ENCODE measurements at places on chromosomes 13 and 19.

- no peak for DNase-seq
Measured at GRCh38 chr19:50252111-50252886, 48.9 kb downstream of the MYH14 start.

- DNase-seq, result no peak
Measured at GRCh38 chr19:17951157-17951989, 15.5 kb upstream of the KCNN1 start.

DNA sequence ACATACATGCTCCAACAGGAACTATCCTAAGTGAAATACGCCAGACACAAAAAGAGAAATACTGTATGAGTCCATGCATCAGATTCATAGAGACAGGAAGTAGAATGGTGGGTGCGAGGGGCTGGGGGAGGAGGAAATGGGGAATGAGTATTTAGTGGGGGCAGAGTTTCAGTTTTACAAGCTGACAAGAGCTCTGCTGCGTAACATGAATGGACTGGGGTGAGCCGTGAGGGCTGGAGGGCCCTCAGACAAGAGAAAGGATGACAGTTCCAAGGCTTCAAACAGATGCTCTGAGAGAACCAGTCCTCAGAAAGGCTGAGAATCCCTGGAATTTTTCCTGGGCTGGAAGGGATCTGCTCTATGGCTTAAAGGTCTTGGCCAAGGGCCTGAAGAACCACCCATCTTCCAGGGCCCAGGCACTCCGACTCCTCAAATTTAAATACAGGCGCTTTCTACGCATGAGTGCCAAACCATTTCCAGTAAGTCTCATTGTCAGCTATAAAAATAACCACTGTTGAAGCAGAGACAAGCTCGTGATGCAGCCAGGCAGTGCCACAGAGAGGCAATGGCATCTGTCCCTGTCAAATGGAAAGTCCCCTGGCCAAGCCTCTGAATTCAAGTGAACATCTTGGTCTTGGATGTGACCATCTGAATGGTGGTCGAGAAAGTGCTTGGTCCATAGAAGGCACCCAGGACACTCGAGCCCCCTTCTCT, 17.5 kb downstream of the KLF2 start:
- DNase-seq, result no peak

DNA sequence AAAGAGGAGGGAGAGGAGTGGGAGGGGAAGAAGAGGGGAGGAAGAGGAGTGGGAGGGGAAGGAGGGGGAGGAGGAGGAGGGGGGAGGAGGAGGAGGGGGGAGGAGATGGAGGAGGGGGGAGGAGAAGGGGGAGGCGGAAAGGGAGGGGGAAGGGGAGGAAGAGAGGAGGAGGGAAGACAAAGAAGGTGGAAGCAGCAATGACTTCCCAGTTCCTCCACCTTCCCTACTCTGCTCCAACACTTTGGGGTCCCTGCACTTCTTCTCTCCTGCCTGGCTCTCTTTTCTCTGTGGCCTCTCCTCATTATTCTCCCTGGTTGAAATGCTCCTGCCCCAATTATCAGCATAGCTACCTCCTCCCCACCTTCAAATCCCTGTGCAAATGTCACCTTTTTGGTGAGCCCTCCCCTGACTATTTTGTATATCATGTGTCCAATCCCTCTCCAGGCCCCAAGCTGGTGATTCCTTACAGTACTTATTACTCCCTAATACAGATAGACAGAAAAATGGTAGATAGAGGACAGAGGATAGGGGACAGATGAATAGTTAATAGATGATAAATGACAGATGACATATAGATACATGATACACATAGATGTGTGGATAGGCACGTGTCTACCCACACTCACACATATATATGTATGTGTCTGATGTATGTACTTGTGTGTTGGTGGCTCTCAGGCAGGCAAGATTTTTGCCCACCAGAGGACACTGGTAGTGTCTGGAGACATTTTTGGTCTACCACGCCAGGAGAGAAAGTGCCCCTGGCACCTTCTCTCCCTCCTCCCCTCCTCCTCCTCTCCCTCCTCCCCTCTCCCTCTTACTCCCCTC, 25.2 kb downstream of the NLRP9 start:
- DNase-seq, result no peak

DNA sequence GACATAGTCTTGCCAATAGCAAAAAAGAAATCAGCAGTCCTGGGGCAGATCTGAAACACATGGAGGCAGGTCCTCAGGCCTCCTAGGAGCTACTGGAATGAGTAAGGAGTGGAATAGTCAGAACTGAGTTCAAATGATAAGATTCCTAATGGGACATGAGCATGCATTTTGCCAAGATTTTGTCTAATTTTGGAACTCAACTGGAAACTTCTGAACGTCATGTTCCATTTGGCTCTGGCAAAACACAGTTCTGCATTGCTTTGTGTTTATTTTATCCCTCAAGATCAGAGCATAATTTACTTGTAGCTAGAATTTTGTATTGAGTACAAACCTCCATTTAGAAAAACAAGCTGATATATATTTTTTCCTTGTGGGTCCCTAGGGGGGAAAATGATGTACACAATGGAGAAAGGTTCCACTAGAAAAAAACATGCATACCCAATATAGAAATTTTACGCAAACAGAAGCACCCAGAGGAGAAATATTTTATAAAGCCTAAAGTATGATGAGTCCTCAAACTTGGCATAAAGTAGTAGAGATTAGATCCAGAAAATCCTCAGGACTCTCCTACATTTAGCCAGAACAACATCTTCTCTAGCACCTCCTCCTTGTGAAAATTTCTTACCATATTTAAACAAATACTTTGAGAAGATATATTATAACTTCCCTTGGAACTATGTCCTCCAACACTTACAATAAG, 149.0 kb upstream of the SERP2 start:
- no peak for DNase-seq

DNA sequence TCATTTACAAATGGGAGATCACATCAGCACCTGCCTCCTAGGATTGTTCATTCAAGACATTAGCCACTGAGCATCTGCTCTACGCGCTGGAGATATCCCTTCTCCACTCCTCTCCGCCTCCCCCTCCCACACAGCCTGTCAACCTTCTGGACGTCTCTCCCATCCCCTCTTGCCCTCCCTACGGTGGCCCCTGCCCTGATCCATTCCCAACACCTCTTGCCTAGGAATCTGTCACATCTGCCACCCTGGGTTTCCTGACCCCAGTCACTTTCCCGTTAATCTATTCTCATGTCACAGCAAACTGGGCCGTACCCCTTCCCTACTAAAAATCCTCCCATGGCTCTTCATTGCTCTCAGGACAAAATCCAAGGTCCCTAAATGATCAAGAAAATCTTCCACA, 10.3 kb downstream of the DYRK1B start:
- no peak for DNase-seq

DNA sequence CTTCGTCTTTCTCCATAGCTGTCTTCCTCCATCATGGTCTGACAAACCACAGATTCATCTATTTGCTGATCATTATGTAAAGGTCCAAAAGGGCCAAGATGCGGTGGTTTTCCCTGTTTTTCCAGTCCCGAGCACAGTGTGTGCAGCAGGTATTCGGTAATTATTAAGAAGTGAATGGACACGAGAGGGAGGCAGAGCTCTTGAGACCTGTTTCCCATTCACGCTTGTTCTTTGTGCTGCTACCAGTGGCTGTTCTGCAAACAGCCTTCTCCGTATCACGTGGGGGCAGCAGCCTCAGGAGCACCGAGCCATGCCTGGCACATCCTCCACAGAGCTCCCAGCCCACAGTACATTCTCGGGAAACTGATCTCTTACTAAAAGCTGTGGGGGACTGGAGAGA, 50.3 kb downstream of the CCDC70 start:
- no peak for DNase-seq

- no peak for DNase-seq
Measured at GRCh38 chr19:2803486-2804155, 16.0 kb upstream of the ZNF554 start.

- no peak for DNase-seq
Measured at GRCh38 chr19:17114414-17114831, 38.8 kb downstream of the MYO9B start.

DNA sequence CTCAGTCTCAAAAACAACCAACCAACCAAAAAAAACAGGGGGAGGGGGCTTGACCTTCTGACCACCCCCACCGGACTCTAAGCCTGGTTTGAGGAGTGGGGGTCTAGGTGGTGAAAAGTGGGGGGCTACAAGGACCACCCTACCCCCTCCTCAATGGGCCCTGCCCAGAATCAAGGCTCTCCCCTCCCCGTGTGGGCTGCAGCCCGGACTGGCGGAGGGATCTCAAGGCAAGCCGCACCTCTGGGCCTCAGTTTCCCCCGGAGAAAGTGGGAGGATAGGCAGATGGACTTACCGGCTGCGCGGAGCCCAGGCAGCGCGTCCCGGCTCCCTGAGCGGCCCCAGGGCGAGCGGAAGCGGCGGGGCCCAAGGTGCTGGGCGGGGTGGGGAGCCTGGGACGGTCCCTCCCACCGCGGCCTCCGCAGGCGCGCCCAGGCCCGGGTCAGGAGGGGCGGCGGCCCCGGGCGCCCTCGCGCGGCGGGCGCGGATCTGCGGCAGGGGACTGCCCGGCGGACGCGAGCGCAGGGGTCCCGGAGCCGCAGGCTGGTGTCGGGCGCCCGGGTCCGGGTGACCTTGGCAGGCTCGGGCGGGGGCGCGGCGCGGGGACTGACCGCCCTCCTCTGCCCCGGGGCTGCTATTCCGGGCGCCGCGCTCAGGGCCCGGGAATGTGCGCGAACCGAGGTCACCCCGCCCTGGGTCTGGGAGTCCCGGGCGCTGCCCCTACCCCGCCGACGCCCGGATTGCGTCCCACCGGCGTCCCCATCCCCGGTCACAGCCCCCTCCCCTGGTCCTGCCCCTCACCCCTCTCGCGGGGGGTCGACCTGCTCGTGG, at the start of gene ADAMTSL5:
TSS of gene ADAMTSL5 (minus strand) at position 349 of the 828 bp plus-strand sequence. CDS start 2,076 bp downstream, outside the sequence.
- no peak for DNase-seq

- no peak for DNase-seq
Measured at GRCh38 chr13:113559901-113560644, 24.5 kb upstream of the TFDP1 start.

- DNase-seq, result no peak
Measured at GRCh38 chr13:38417727-38418126, 68.1 kb downstream of the UFM1 start.

DNA sequence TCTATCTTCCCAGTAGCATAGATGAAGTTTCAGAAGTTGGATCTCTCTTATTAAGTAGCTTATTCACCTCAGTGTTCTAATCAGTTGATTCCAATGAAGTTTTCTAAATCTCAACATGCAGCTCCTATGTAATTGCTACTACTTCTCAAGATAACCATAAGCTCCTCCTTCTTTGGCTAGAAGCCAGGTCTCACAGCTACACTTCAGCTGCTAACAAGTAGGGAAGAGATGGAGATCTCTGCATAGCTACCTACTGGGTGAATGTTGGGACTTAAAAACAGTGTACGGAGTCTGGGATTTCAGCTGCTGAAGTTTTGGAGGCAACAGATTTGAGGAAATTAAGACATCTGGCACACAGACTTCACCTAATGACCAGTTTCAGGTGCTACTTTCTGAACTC, 661.0 kb downstream of the SLITRK1 start:
- no peak for DNase-seq

DNA sequence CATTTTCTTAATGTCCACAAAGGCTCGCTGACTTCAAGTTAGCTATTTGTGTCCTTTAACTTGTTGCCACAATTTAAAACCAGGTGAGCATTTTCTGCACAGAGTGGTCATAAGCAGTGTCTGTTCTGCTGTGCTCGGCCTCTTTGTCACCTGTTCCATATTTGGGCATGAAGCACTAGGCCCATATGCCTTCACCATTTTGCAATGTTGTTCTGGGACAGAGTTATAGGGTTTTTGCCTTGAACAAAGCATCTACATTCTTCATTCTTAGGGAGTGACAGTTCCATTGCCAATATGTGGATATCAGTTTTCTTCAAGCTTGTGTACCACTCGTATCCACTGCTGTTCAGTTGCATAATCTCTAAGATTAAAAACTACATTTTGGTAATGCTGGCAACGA, 56.1 kb downstream of the LRCH1 start:
- DNase-seq, result no peak

DNA sequence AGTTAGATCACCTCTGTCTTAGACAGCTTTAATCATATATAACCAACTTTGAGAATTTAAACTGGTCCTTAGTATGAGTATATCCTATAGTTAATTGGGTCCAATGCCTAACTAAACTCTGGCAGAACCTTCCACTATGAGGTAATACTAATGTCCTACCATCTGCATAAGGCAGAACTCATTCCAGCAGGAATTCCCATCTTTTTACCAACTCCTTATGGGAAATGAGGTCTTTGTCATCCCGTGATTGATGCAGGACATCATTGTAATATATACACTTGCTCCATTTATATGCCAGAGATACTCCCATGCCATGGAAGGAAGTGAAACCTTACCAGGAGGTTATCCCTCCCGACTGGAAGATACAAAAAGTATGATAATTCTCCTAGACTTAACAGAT, 2.8 kb downstream of the KCTD4 start:
- no peak for DNase-seq

DNA sequence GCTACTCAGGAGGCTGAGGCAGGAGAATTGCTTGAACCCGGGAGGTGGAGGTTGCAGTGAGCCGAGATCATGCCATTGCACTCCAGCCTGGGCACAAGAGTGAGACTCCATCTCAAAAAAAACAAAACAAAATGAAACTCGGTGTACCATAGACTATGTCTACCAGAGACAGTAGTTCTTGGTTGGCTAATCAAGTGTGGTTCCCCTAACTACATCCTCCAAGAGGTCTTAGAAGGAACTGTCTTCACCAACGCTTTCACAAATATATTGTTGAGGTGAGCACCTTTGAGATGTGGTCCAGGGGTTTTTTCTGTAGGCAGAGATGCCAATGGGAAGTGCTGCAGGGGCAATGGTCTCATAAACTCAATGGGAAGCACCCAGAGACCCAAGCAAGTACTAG, 48.0 kb downstream of the RFC3 start:
- DNase-seq, result no peak

DNA sequence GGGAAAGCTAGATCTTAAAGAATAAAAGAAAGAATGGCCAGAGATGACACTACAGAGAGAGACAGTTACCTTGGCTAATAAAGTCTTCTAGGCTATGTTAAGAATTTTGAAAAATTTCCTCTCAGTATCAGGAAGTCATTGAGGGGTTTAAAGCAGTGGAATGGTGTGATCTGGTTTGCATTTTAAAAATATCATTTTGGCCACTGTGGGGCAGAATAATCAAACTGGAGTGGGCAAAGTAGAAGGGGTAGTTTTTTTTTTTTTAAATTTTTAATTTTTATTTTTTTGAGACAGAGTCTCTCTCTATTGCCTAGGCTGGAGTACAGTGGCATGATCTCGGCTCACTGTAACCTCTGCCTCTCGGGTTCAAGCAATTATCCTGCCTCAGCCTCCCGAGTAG, 4.4 kb upstream of the CNMD start:
- no peak for DNase-seq

GRCh38 chr19:8449830-8450229, 5.1 kb downstream of the HNRNPM start:
- DNase-seq, result no peak

- DNase-seq, result no peak
Measured at GRCh38 chr19:47539747-47540311, 25.0 kb upstream of the NAPA start.

DNA sequence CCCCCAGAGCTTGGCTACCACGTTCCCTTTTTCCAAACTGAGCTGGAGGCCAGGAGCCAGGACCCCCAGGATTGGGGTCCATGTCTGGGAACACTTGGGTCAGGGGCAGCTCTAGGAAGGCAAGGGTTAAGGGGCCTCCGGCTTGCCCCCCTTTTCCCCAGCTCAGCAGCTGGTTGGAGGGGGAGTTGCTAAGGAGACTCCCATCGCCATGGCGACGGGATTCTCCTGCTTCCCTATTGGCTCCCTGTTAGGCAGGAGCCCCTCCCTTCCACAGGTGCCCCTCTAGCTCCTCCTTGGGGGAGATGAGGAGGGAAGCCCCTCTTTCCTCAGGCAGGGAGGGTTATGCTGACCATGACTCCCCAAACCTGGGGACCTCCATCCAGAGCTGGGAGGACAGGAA, 33.9 kb downstream of the PDE4A start:
- no peak for DNase-seq
